ENCODE measurements at places on chromosomes 12 and 14.

DNA sequence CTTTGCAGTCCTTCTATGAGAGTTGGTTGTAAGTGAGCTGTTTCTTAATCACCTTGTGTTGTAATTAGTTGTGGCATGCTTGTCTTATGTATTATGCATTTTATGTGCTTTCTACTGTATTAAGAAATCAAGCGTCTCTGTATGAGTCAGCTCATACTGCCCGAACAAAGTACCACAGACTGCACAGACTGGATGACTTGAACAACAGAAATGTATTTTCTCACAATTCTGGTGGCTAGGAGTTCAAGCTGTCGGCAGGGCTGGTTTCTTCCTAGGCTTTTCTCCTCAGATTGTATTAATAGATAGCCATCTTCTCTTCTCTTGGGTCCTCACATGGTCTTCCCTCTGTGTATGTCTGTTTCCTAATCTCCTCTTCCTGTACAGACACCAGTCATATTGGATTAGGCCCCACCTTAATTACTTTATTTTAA, 77.7 kb downstream of the FLRT2 start:
- DNase-seq: no peak

DNA sequence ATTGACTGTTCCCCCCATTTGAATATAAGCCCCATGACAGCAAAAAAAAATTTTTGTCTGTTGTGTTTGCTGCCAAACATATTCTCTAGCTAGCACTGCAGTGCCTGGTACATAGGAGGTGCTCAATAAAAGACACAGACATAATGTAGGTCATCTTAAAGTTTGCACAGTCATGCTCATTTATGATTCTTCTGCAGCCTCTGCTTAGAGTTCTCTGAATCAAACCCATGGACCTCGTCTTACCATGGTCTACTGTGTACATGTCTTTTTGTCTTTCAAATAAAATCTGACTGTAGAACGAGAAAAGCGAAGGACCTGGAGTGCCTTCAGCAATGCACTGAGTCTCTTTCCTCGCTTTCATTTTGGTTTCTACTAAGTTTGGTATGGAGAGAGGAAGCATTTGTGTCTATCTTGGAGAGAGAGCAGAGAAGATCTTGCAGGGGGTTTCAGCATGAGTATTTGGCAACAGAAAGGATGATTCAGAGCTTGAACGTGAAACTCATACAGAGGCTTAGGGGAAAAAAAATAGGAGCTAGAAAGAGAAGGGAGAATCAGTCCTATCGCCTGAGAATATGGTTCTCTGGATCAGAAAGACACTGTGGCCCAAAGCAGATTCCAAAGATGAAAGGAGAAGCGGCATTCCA, 38.8 kb upstream of the TMCC3 start:
- no peak for DNase-seq

DNA sequence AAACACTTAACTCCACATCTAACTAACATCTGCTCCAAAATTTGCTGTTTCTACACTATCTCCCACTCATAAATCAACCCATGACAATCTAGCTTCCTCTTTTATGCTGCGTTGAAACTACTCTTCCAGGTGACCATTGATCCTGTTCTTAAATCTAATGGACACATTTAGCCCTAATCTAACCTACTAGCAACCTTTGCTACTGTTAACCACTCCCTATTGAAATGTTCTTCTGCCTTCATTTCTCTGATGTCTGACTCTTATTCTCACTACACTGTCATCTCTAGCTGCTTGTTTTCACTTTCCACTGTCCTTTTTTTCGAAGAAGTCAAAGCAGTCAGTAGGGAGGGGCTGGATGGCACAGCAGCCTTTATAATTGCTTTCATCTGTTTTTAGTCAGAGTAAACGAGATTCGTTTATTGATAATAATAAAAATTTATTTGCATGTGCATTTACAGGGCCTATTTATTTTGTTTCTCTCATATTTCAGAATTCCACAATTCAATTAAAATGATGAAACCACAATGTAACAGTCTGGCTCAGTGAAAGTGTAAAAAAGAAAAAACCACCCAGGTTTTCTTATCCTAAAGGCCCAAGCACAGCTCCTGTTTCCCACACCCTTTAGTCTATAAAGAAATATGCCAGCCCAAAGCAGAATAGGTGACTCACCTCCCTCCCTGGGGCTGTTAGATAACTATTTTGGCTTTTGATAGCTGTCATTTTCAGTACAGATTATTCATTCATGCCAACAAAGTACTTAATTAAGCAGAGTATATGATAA, 44.9 kb downstream of the ATP2B1 start:
- DNase-seq: no peak

DNA sequence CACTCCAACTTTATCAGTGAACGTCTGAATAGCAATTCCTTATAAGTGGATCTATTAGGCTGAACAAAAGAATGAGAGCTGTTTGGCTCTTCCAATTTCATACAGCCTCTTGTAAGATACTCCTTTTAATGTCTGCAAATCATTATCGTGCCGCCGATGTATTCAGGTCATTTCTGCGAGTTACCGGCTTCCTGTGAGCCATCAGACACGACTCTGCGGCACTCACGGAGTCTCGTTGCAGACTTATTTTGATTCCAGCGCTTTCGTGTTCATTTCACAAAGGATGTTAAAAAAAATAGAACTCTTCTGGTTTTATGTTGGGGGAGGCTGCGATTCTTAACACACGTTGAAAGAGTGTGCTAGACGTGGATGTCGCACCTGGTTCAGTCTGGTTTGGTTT, 106.6 kb downstream of the GLT1D1 start:
- no peak for DNase-seq

- DNase-seq: no peak
Measured at GRCh38 chr14:71245659-71246361, 338.6 kb downstream of the PCNX1 start.

DNA sequence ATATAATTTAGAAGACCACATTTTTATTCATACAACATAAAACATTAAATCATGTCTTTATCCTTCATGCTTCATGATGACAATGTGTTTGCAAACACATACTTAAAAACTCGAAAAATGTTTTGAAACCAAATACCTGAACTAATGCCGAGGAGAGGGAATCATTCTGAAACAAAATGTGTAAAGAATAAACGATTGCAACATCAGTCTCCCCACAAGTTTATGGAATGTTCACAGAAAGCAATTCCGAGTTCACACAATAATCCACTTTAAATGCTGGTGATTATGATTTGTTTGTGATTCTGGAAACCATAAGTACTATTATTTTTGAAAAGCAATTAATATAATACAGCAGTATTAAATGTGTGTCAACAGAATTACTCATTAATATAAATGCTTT, 84.5 kb upstream of the PDZRN4 start:
- DNase-seq: no peak

DNA sequence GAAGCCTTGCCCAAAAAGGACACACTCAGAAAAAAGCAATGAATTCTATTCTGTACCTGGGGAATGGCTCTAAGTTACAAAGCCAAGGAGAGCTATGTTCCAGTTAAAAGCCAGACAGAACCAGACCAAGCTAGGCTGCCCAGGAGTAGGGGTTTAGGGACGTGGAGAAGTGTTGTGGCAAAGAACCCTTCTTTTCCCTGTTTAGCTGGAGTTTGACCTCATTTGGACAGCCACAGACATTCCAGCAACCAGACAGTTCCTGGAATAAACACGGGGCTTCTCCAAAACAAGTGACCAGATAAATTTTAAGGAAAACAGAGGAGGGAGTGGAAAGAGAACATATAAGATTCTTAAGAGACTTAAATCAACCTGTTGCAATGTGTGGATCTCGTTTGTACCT, 62.3 kb downstream of the GCH1 start:
- DNase-seq: no peak

DNA sequence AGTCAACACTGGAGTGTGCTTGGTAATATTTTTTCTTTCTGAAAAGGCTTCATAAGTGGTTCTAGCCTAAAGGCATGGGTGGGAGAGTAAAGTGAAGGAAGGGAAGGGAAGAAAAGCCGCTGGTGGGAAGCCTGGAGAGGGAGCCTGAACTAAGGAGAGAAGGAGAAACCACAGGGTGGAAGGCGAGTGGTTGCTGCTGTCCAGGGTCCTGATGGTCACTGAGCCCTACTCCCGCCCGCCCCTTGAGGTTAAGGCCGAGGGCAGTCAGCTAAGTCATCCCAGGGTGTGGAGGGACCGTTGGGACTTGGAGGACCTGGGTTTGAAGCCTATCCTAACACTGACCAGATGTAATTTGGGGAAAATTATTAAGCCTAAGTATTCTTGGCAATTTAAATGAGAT, 189.1 kb downstream of the PIWIL1 start:
- DNase-seq: no peak

DNA sequence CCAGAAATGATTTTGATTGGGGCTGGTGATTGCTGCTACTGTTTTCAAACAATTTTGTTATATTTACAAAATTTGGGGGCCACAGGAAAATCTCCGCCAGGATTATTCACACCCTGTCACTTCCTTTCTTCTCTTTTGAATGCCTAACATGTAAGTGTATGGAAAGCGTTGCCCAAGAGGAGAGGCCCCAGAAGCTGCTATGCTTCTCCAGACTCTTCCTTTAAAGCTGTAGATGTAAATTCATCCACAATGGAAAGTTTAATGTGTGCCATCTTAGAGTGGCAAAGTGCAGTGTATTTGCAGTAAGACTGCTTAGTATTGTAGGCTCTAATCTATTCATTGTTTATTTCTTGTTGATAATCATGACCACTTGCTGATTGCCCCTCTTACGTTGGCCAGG, 136.7 kb upstream of the LRIG3 start:
- no peak for DNase-seq

DNA sequence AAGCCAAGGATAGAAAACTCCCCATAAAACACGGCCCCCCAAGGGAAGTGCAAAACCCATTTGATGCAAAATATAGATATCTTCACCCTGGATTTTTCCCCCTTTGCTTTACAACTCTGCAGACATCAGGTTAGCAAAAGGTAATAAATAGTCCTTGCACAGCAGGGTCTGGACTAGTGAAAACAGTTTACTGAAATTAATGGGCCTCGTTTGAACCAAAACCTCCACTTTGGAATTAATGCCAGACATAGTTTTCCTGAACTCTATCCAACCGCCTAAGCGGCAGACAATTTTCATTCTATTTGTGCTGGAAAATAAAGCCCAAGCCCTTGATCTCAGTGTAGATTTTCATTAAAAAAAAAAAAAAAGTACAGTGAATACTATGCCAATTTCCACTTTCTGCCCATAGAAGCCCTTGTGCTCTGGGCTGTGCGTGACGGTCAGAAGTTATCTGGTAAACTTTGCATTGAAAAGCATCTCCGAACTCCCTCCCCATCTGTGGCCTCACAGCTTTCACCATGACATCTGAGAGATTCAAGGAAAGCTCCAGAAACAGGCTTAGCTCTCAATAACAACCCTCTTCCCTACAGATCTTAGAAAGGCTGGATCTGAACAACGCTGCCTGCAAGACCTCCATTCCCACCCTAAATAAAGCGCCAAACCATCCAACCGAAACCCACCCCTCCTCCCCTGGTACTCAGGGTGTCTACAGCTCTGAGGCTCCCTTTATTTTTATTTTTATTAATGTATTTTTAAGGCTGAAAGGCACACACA, 11.0 kb upstream of the IRF2BPL start:
- no peak for DNase-seq

DNA sequence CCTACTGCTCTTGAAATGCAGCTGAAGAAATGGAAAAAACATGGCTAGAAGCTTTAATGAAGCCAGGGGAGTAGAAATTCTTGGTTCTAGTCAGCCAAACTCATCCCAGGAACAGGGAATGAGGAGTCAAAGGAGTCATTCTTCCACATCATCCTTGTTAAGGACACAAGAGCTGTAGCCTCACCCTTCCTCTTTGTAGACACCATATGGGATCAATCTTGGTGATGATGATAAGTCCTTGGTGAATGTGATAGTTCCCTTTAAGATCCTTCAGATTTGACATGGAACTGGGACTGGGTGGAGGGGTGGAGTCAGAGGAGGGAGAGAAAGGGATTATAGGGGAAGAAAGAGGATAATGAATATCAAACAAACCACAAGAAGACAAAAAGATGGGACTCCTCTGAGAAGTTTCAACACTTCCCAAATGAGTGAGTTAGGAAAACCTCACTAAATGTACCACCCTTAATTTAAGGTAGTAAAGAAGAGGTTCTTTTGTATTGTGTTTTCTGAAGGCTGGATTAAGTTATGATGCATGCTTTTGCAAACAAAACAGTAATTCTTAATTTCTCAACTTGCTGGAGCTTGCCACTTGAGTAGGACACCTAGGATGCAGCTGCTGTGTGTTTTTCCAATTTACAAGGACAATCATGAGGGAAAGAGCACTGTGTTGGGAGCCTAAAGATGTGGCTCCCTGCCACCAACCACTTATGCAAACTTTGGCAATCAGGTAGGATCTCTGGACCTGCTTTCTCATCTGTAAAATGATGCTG, 104.0 kb downstream of the WIF1 start:
- DNase-seq: no peak

DNA sequence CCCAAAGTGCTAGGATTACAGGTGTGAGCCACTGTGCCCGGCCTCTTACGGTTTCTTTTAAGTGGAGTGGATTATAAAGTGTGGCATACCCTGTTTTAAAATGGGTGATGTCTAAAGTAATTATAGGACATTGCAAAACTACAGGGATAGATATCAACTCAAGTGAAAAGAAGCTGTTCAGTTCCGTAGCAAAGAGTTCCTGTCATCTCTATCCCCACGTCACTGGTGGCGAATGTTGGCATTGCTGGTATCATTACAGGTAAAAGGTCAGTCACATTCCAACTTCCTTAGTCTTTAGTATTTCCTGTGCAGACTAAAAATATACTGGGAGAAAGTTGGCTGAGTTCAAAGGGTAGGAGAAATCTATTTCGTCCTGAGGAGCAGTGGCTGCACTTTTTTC, 95.6 kb upstream of the SLC38A2 start:
- DNase-seq: no peak

DNA sequence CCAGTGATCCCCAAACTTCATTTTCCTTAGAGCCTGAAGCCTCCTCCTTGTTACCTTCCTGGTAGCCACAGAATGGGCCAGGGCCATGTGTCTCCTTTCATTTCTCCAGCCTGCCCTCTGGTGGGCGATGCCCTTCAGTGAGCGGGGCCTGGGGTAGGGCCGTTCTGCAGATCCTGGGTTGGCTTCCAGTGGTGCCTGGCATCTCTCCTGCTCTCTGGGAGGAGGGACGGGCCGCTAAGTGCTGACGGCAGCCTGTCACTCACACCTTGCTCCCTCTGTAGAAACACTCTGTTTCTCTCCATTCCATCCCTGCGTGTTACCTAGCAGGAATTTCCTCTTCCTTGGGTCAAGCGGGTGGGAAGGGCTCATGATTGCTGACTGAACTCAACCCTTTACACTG, 232.1 kb downstream of the CACNA1C start:
- DNase-seq: peak; percentile 78

DNA sequence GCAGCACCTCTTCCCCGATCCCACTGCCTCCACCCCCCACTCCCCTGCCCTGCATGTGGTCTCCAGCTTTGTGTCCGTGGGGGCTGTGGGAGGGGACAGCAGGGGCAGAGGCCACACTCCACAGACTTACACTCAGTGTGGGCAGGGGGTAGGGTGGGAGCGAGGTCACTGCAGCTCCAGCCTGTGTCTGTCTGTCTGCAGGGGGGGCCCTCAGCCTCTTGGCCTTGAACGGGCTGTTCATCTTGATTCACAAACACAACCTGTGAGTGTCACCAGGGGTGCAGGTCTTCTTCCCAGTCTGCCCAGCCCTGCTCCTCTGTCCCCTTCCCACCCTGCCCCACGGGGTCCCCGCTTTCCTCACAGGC, 6.5 kb downstream of the NOC4L start:
- no peak for DNase-seq

All from Calu3 (cell line).